Stimulated activated CD4-positive, alpha-beta T cell treated with anti-CD3 and anti-CD28 coated beads, Interleukin-1b, Interleukin-23, amount 100 ng/mL, for 24 hours (primary cell): ENCODE measurements at places on chromosomes 5 and 9.

- no peak for DNase-seq
These were observed 320.7 kb downstream of the ASTN2 start for GRCh38 chr9:117093891-117094844.

- peak; percentile 37 for DNase-seq
These were observed 1467.1 kb downstream of the FOXD4L5 start for GRCh38 chr9:63817622-63818518.

- no peak for DNase-seq
These were observed 753.2 kb upstream of the DMAC1 start for GRCh38 chr9:8552732-8553131.

DNA sequence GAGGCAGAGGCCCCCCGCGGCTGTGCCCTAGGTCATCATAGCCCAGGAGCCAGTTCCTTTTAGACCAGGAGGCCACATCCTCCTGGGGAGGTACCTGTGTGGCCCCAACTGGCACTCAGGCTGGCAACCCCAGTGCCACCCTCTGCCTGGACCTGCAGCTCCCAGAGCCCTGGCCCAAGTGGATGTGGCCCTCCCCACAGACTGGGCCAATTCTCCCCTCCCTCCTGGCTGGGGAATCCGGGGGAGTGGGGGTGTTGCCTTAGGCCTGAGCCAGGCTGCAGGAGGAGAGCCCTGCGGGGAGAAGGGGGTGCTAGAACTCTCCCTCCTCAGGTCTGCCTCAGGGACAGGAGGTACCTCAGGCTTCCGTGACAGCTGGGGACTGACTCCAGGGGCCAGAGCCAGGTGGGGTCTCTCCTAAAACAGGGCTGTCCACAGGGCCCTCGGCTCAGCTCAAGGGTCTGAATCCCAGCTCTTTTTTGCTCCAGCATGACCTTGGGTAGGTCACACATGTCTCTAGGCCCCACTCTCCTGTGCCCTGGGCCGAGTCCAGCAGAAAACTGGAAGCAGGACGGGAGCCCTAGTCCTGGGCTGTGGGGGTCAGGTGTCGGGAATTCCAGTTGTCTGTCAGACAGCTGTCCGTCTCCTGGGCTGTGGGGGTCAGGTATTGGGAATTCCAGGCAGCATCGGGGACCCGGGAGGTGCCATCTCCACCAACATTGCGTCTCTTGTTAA is 9.6 kb downstream of the DNLZ start:
- DNase-seq = no peak

DNA sequence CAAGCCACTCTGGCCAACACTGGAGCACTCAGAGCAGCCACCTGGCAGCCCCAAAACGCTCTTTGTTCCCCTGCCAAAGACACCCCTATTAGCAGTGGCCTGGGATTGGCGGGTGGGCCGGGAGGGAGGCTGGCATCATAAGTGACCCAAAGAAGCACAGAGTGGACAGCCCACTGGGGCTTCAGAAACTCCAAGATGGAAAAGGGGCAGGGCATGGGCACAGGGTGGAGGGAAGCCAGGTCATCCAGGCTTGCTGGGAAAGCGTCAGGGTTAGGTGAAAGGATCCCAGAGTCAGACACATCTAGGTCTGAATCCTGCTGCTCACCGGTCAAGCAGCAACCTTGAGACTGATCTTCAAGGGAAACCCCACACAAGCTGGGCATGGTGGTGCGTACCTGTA is 14.8 kb downstream of the EEIG1 start:
- no peak for DNase-seq

- no peak for DNase-seq
These were observed 41.9 kb downstream of the WDR36 start for GRCh38 chr5:111134087-111134486.

GRCh38 chr5:66517351-66517750 is 78.8 kb upstream of the MAST4 start:
- DNase-seq = no peak

DNA sequence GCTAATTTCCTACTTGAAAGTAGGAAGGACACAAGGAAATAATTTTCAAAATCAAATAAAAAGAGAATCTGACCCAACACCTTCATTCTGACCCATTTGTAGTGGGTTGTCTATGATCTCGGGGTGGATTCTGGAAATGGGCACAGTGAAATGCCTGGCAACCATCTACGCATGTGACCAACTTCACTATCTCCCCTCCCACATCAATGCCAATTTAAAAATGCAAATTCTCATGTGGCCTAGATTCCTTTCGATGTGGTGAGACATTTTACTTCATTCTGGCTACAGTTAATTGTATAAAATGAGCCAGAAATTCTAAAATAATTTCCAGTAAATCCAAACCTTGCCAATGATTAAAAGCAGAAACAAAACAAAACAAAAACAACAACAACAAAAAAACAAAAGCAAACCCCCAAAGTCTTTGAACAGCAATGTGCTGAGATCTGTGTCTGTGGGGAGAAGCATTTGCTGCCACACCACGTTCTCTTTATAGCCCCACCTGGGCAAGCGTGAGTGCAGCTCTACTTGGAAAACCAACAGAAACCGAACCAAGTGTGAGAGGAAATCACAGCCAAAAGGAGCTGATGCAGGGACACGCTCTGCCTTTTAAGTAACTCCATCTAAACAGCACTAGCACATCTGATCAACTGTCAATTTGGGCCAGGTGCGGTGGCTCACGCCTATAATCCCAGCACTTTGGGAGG is 59.0 kb downstream of the USP20 start:
- no peak for DNase-seq

DNA sequence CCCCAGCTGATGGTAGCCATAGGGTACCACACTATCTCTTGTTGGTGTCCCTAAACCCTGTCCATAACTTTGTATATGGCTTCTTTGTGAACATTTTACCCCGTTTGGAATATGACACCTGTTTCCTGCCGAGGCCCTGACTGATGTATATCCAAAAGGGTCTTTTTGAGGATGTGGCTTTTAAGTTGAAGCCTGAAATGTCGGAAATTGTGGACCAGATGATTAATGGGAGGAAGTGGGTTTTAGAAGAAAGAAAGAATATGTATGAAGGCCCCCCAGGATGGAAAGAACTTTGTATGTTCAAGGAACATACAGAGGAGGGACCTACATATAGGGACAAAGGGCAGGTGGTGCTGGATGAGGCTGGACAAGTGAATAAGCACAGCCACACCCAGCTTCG is 16.7 kb upstream of the TNFSF8 start:
- no peak for DNase-seq

GRCh38 chr5:167029488-167029887 is 1262.0 kb upstream of the WWC1 start:
- DNase-seq = no peak

DNA sequence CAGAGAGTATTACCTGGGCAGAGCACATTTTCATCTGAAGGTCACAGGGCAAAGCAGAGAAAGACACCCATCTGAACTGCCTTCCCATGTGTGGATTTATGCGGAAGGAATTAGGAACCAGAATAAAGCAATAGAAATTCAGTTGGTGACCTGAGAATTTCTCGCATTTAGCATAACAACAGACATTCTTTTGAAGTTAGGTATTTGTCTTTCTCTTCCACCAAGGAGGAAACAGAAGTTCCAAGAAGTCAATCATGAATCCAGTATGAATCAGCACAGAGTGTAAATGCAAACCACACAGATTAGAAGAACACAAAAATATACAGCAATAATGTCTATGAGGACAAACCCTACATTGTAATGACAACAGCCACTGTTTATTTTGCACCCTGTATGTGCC is 515.2 kb upstream of the BRINP1 start:
- DNase-seq = no peak

- DNase-seq = no peak
These were observed 281.2 kb downstream of the NR2F1-AS1 start for GRCh38 chr5:93299681-93300308.

- DNase-seq = no peak
These were observed 20.9 kb upstream of the COMMD10 start for GRCh38 chr5:116063950-116064349.

GRCh38 chr9:91034976-91035824 is 233.6 kb downstream of the SYK start:
- DNase-seq = no peak

DNA sequence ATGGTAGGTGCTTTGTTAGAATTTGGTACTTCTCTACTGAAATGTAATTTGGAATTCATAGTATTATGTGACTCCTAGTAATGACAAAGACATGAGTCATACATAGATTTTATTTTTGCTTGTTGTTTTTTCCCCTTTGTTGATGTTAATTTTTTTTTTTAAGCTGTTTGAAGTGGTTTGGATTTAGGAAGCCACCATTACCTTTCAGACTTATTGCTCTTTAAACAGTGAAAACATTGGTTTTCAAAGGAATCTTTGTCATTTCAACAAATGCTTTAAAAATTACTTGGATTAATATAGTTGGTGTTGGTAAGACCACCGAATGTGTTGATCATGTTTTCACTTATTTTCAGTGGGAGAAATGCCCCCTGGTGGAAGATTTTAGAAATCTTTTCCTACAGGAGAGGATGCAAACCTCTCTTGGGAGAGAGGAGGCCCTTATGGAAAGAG is 170.1 kb upstream of the PITX1 start:
- DNase-seq = no peak

DNA sequence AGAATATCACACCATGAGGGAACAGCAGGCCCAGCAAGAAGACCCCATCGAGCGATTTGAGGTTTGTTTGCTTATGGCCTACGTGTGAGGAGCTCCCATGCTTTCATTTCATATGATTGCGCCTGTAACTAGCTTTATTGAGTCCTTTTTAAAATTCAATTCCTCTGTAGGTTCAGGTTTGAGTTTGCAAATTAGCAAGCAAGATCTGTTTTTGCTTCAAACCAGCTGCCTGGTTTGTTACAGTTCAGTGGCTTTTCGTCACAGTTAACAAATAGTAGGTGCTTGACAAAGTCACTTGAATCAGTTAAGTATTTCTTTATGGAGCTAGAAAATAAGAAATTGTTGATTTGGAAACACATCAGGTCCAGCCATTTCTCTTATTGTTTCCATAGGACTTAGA is 56.3 kb downstream of the GPR21 start:
- DNase-seq = no peak

DNA sequence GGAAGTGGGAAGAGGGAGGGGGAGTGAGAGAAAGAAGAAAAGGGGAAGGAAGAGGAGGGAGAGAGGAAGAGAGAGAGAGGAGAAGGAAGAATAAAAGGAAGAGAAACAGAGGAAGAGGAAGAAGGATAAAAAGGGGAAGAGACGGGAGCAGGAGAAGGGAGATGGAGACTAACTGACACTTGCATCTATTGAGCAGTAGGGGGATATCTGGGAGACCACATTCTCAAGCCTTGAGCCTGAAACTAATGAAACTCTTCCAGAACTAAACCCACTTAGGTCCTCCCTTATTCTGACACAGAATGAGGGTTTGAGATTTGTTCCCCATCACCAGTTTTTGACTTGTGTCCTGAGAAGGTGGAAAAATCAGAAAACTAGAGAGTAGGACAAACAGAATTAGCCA is 533.3 kb downstream of the CDH12 start:
- DNase-seq = no peak

DNA sequence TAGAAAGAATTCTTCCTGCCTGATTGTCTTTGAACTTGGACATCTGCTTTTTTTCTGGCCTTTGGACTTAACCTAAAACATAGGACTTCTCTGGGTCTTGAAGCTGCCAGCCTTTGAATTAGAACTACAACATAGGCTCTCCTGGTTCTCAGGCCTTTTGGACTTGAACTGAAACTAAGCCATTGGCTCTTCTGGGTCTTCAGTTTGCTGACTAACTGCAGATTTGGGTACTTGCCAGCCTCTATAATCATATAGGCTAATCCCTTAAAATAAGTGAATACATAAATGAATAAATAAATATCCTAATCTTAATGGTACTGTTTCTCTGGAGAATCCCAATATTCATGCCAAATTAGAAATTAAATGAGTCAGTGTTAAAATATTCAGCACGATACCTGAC is 473.4 kb upstream of the PAPPA start:
- no peak for DNase-seq

- no peak for DNase-seq
These were observed 1.9 kb downstream of the MOB3B start for GRCh38 chr9:27527702-27528075.

DNA sequence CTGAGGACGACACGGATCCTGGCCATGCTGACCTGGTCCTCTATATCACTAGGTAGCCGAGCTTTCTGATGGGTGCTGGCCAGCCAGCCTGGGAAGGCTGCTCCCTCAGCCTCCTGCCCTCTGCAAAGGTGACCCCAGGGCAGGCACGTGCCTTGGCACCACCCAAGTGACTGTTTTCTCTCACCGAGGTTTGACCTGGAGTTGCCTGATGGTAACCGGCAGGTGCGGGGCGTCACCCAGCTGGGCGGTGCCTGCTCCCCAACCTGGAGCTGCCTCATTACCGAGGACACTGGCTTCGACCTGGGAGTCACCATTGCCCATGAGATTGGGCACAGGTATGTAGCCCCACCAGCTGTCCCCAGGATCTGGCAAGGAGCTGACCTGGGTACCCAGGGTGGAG is 3.8 kb downstream of the ADAMTS13 start:
- no peak for DNase-seq

- no peak for DNase-seq
These were observed 68.6 kb upstream of the LRRTM2 start for GRCh38 chr5:138943599-138944173.

DNA sequence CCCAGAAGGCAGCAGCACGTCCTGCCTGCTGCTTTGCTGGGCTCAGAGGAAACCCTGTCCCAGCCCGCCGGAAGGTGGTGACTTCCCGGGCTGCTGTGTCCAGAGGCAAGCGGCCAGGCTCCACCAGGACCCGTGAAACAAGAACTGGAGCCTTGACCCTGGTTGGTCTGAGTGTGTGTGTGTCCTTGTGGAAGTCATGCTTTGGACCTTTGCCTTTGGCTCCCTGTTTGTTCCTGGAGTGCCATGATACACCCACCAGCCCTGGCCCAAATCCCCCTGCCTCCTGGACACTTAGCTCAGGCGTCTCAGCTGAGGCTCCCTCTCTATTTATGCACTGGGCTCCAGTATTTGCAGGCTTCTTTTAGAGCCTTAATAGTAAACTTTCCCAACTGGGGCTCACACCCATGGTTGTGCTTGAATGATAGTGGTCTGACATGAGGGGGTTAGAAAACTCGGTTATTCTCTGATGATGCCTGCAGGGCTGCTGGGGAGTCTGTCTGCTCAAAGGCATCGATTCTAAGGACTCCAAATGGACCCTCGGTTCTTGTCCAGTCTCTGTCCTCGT is 72.2 kb downstream of the C9orf50 start:
- DNase-seq = no peak

- no peak for DNase-seq
These were observed 616.6 kb upstream of the SEMA6A start for GRCh38 chr5:117191251-117191650.

DNA sequence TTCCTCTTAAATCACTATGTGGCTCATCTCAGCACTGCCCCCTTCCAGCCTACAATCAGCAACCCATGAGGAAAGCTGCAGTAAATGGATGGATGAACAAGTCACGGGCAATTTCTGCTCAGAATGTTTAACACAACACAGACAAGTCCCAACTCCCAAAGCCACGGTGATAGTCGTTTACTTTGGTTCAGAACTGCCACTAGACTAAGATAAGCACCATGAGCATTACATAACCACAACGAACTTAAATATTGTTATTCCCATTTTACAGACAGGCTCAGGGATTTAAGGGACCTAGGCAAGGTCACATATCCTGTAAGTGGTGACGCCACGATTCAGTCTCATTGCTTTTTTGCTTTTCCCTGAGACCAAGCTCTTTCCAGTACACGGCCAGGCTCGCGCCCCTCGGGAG is 2.0 kb upstream of the SMIM27 start:
- no peak for DNase-seq
